ENCODE measurements at places on chromosomes 7 and 10.

- DNase-seq = no peak
These were observed 59.7 kb upstream of the HABP2 start for GRCh38 chr10:113493195-113493594.

GRCh38 chr10:110498982-110499795 is 1.5 kb downstream of the DUSP5 start:
- no peak for DNase-seq

DNA sequence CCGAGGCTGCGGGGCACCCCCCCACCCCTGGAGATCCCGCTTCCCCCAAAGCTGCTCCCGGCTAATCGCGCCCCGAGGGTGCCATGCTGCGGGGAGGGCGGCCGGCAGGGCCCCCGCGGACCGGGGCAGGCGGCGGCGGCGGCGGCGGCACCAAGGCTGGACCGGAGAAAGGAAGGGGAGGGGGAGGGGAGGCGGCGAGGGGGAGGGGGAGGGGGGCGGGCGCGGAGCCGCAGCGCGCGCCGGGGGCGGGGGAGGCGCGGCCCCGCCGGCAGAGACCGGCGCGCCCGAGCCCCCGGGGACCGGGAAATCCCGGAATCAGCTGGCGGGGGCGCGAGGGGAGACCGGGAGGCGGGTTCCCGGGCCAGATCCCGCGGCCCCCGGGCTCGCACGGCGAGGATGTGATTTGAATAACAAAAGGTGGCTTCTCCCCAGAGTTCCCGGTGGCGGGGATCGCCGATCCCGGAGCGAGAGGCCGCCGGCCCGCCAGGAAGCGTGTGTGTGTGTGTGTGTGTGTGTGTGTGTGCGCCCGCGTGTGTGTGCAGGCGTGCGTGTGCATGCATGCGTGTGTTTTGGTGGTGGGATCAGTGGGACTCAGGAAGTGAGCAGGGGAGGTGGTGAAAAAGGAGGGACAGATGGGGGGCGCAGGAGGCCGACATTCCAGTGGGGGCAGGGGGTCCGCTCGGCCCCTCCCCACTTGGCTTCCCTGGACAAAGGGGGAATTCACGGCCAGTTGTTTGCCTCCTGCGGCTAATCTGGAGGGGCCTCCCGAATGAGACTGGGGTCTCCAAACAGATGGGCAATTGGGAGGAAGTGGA is 99.5 kb downstream of the HIP1 start:
- DNase-seq = peak; percentile 17

DNA sequence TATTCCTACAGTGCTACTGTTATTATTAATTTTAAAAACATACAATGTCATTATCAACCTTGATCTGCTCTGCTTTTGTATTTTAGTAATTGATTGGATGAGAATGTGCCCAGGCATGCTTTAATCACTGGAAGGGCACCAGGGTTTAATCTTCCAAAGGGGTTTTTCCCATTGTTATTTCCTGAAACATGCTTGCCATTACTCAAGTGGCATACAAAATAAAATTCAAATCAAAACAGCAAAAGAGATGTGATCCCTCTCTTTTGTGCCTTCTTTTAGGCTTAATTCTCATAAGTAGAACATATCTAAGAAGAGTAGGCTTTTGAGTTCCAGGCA is 963.3 kb downstream of the LRMDA start:
- no peak for DNase-seq

- no peak for DNase-seq
These were observed 194.9 kb upstream of the PRSS58 start for GRCh38 chr7:142452791-142453190.

DNA sequence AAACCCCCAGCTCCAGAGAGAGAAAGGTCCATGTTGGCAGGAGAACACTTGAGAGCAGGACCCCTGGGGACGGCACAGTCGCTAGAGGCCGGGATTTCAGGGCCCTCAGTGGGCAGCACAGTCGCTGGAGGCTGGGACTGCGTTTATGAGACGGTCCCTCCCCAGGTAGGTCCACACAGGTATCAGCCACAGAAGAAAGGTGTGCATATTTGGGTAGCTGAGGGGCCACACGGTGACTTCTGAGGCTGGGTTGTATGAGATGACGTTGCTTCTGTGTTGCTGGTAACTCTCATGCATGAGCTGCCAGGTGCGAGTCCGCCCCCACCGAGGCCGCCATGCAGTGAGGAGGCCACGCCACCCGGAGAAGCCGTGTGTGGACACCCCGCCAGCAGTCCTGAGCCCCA is 56.9 kb upstream of the PPP2R2D start:
- no peak for DNase-seq

- DNase-seq = no peak
These were observed 1.2 kb downstream of the TPK1 start for GRCh38 chr7:144834641-144835144.
